ENCODE measurements at places on chromosomes 2 and 18. TPM values are rescaled to one million over a fixed set of nuclear protein-coding genes. Genes with fewer than 3 reads are reported as not detected.

Gene CNTNAP5
- total RNA-seq: 31.7 TPM

DNA sequence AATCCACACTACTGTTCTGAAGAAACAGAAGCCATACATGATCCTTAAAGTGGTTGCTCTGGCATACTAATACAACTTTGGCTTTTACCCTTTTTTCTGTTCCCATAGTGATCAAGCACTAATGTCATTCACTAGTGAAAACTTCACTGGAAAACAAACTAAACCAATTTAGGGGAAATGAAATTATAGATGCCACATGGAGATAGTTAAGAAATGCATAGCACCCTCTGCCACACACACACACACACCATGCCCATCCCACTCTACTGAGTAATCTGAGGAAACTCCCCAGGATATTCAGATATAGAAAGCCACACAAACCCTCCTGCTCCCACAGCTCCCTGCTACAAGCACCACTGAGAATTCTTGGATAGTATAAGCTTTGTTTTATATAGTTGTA, 39.1 kb downstream of the SLC3A1 start:
- DNase-seq: no peak

DNA sequence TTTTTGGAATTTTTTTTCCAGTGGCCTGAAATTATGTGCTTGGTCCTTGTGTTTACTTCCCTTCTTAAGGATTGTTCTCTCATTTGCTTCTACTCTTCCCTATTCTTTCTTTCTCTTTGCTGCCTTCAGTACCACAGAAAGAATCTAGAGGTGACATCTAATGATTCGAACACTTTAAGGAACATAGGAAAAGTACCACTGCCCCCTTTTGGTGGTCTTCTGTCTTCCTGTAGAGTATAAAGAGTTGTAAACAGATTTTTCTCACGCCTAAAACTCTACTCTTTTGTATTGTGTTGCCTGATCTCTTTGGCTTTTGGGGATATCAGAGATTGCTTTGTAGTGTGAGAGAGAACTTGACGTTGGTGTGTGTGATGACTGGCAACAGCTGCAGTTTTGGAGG, 7.0 kb upstream of the SCTR start:
- no peak for DNase-seq

GRCh38 chr2:237326266-237327171, 87.4 kb downstream of the COL6A3 start:
- DNase-seq: peak; percentile 63

- DNase-seq: no peak
These were observed 122.9 kb downstream of the NCK2 start for GRCh38 chr2:105867587-105867986.

DNA sequence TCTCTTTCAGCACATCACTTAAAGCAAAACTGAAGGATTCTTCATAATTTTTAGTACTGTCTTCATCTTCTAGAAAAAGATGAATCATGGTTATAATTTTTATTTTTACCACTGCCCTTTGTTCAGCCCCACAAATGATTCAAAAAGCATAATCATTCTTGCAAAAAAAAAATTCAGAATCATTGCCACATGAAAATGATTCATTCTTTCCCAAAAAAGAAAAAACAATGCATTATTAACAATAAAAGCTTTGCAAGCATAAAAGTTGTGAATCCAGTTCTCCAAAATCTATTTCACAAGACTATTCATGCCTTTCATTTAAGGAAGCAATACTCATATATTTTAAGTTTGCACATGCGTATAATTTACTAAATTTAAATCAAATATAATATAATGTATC, 204.8 kb downstream of the RBM43 start:
- no peak for DNase-seq

GRCh38 chr2:142010477-142011270, 120.1 kb downstream of the LRP1B start:
- no peak for DNase-seq

Gene IL36B
- not detected for total RNA-seq

GRCh38 chr18:68940039-68940438, 142.2 kb downstream of the CCDC102B start:
- DNase-seq: no peak

DNA sequence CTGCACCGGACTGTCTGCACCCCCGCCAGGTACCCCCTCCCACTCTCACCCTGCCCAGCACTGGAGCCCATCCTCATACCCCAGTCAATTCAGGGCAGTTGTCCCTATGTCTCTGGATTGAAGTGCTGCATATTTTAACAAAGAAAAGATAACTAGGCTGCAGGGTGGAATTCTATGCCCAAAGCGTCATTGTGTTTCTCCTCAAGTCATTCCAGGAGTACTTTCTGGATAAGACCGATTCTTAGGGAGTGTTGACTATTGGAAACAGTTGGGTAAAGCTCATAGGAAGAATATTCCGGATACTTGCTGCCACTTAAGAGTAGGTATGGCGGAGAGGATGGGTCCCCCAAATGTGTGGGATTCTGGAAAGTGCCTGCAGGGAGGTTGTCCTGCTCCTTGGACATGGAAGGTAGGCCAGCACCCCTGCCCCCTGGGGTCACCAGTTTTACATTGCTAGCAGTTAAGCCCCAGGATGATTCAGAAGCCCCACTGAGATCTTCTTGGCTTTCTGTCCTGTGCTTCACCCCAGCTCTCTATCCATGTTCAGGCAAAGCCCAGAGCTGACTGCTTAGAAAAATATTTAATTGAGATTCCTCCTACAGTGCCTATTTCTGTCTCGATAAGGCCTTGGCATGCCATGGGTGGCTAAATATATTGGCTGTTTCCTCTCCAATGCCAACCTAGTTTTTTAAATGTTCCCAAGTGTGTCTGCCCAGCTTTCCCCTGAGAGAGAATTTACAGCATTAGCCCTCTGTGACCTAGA, 48.2 kb downstream of the RPL37A start:
- no peak for DNase-seq

DNA sequence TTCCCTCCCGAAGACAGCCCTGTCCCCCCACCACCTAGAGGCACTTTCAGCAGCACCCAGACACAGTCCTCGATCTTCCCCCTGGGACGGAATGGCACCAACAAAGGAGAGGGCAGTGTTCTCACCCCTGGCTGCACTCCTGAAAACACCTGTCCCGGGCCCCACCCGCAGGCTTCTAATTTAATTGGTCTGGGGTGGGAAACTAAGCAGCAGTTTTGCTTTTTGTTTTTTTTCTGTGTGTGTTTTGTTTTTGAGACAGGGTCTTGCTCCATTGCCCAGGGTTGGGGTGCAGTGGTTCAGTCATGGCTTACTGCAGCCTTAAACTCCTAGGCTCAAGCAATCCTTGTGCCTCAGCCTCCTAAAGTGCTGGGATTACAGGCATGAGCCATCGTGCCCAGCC, 38.4 kb upstream of the REL start:
- DNase-seq: no peak

GRCh38 chr2:216648105-216648504, 14.9 kb downstream of the IGFBP2 start:
- no peak for DNase-seq

Gene KCNG2
- total RNA-seq: not detected

DNA sequence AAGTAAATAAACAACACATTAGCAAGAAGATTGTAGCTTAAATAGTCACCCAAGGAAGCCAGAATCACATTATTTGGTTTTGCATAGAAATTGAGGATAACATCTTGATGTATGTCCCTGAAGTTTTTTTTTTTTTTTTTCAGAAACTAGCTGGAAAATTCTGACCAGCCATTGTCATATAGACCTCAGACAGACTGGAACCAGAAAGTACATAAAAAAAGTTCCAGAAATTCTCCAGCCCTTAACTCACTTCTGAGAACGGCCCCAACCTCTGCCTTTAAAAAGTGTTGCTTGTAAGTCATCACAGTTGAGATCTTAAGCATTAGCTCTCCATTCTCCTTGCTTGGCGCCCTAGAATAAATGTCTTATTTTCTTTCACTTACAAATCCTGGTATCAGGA, 350.5 kb downstream of the CCDC85A start:
- no peak for DNase-seq

GRCh38 chr2:109189751-109190150, 60.7 kb downstream of the SH3RF3 start:
- DNase-seq: no peak

Data from mucosa of gallbladder (tissue), 1 donor.